ENCODE measurements at places on chromosomes 16 and 17.
A peak's percentile ranks its signal among the peaks of the same experiment; 100 is the strongest.

- DNase-seq: no peak
Measured at GRCh38 chr16:87729266-87729954, 36.4 kb downstream of the KLHDC4 start.

DNA sequence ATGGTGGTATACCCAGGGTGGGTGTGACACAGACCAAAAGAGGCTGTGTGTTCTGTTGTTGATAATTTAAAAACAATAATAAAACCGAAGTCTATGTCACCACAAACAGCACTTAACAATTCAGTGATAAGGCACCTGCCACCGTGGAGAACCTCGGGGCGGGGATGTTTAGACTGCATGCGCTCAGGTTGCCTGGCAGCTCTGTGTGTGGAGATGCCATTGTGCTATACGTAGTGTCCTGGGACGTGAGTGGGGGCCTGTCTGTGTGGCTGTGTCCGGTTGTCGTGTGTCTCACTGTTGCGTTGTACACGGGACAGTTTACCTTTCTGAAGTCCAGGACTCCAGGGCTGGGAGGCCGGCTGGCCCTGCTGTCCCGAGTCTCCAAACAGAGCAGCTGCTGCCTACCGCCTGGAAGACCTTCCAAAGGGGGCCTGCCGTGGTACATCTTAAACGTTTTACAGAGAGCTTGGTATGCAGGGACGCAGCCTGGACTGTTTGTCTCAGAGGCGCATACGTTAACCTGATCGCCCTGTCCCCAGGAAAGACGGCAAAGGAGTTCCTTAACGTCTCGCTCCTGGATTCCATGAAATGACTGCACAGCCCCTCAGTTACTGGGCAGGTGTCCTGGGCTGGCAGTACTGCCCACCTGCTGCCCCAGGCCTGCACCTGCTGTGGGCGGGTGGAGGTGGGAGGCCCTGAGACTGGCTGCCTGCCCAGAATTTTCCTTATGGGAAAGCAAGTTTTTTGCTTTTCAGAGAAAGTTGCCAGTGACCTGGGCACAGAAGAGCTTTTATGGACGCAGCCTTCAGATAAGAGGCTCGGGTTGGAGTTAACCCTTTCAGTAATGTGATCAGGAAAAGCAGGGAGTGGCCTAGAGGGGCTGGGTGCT lies 19.0 kb downstream of the SPIRE2 start:
- DNase-seq: peak; percentile 70

DNA sequence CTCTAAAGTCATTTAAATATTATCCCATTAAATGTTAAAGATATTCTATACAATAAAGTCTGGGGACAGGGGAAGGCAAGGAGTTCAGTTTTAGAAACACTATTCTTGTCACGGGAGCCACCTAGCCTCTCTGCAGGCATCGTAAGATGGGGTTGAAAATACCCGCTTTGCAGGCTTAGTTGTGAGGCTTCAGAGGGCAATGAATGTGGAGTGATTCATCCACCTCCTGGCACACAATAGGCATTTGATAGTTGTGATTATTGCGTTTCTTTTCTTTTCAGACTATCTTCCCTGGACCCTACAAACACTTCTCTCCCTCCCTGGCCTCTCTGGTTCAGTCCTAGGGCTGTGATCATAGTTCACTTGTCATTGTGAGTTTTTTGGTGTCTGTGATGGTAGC lies 19.6 kb downstream of the GLP2R start:
- no peak for DNase-seq

- DNase-seq: no peak
Measured at GRCh38 chr16:31886227-31886626, 12.6 kb downstream of the ZNF267 start.

- no peak for DNase-seq
Measured at GRCh38 chr16:81808933-81809480, 29.9 kb downstream of the PLCG2 start.

GRCh38 chr16:64540434-64540833 lies 581.4 kb downstream of the CDH11 start:
- DNase-seq: no peak

GRCh38 chr17:35716897-35717465 lies 14.5 kb upstream of the RASL10B start:
- no peak for DNase-seq

- no peak for DNase-seq
Measured at GRCh38 chr16:12590963-12591362, 212.7 kb downstream of the CPPED1 start.

- no peak for DNase-seq
Measured at GRCh38 chr16:85090181-85090580, 22.1 kb downstream of the CIBAR2 start.
